ENCODE measurements at places on chromosomes 6 and 20.

DNA sequence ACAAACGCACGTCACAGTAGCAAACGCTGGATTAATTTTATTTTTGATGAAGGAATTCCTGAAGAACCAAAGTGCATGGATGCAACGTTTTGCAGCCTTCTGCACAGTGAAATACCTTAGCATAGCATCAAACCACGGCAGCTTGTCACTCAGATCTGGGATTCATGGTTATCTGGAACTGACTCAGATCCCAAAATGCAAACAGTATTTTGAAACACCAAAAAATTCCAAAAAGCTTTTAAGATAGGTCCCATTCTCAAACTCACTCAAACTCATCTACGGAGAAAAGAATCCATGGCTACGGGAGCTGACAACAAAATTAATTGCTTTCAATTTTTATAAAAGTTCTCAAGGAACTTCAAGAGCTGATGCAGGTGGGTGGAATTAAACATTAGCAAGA lies 116.2 kb upstream of the SALL4 start:
- H3K4me3 ChIP-seq = no peak overlapping the region
- DNase-seq = no peak
- no peaks in the 10 kb centered on the region for H3K27me3 ChIP-seq
- H3K36me3 ChIP-seq = no peaks in the 10 kb centered on the region
- H3K27ac ChIP-seq = no peak overlapping the region

- H3K36me3 ChIP-seq = no peaks in the 10 kb centered on the region
- no peak for DNase-seq
- H3K4me1 ChIP-seq = no peaks in the 10 kb centered on the region
- H3K27me3 ChIP-seq = peaks cover 19% of the 10 kb centered on the region
Measured at GRCh38 chr6:145147981-145148749, 587.2 kb downstream of the EPM2A start.

GRCh38 chr20:47133809-47134456 lies 222.6 kb downstream of the ZMYND8 start:
- no peaks in the 10 kb centered on the region for H3K36me3 ChIP-seq
- DNase-seq = no peak
- no peak overlapping the region for H3K27ac ChIP-seq
- H3K27me3 ChIP-seq = peaks cover 6% of the 10 kb centered on the region
- H3K4me3 ChIP-seq = no peak overlapping the region
- no peaks in the 10 kb centered on the region for H3K4me1 ChIP-seq

DNA sequence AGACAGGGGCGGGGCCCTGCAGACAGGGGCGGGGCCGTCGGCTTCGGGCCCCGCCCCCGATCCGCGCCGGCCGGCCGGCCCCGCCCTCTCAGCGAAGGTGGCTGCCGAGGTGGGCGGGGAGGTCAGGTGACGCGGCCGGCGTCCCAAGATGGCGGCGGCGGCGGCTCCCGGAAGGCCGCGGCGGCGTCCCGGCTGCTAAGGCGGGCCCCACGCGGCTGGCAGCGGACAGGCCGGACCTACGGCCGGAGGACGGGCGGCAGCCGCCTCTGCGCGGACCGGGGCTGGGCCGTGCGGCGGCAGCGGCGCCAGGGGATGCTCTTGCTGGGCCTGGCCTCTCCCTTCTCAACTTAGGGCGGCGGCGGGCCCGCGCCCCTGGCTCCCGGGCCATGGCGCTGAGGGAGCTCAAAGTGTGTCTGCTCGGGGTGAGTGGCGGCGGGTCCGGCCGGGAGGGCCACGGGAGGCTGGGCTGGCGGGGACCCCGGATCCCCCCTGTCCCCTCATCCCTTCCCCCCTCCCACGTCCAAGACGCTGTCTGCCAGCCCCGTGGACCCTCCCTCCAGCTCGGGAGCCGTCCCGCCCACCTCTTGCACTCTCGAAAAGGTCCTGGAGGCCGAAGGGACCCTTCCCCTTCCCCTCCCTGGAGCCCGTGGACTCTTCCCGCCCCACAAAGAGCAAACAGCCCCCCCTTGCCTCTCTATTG lies at the start of gene RAB22A:
Gene RAB22A (plus strand): TSS at position 125 of the 700 bp plus-strand sequence. CDS start 262 bp downstream, at position 387.
- peaks cover 72% of the 10 kb centered on the region for H3K4me1 ChIP-seq
- peak; percentile 81 for DNase-seq
- peak within 1 kb of the TSS; percentile 93 for H3K4me3 ChIP-seq
- no peaks in the 10 kb centered on the region for H3K27me3 ChIP-seq

GRCh38 chr20:48079028-48079427 lies 293.7 kb upstream of the SULF2 start:
- no peak for DNase-seq
- peaks cover 6% of the 10 kb centered on the region for H3K27me3 ChIP-seq
- H3K4me1 ChIP-seq = no peaks in the 10 kb centered on the region
- H3K4me3 ChIP-seq = no peak overlapping the region
- no peaks in the 10 kb centered on the region for H3K36me3 ChIP-seq

- no peak overlapping the region for H3K27ac ChIP-seq
- DNase-seq = no peak
- no peaks in the 10 kb centered on the region for H3K36me3 ChIP-seq
- no peaks in the 10 kb centered on the region for H3K27me3 ChIP-seq
Measured at GRCh38 chr6:3297006-3297405, 38.3 kb downstream of the PSMG4 start.

GRCh38 chr6:144405163-144405562 lies 120.0 kb downstream of the UTRN start:
- H3K27me3 ChIP-seq = no peaks in the 10 kb centered on the region
- no peak for DNase-seq
- no peak overlapping the region for H3K4me3 ChIP-seq
- peaks cover 18% of the 10 kb centered on the region for H3K4me1 ChIP-seq

GRCh38 chr6:29726571-29727194 lies 3.4 kb downstream of the HLA-F start:
- no peak for DNase-seq
- H3K4me3 ChIP-seq = peak overlapping the region; percentile 90
- H3K27me3 ChIP-seq = no peaks in the 10 kb centered on the region
- H3K36me3 ChIP-seq = peaks cover 48% of the 10 kb centered on the region
- peaks cover 63% of the 10 kb centered on the region for H3K4me1 ChIP-seq

GRCh38 chr6:39100358-39100757 lies 14.6 kb downstream of the SAYSD1 start:
- H3K27ac ChIP-seq = no peak overlapping the region
- peak; percentile 47 for DNase-seq
- H3K4me3 ChIP-seq = no peak overlapping the region
- H3K4me1 ChIP-seq = peaks cover 18% of the 10 kb centered on the region
- H3K36me3 ChIP-seq = peaks cover 11% of the 10 kb centered on the region

- H3K27ac ChIP-seq = no peak overlapping the region
- H3K36me3 ChIP-seq = no peaks in the 10 kb centered on the region
- no peak for DNase-seq
- peaks cover 14% of the 10 kb centered on the region for H3K27me3 ChIP-seq
Measured at GRCh38 chr6:114063956-114064355, 93.0 kb upstream of the HDAC2 start.

DNA sequence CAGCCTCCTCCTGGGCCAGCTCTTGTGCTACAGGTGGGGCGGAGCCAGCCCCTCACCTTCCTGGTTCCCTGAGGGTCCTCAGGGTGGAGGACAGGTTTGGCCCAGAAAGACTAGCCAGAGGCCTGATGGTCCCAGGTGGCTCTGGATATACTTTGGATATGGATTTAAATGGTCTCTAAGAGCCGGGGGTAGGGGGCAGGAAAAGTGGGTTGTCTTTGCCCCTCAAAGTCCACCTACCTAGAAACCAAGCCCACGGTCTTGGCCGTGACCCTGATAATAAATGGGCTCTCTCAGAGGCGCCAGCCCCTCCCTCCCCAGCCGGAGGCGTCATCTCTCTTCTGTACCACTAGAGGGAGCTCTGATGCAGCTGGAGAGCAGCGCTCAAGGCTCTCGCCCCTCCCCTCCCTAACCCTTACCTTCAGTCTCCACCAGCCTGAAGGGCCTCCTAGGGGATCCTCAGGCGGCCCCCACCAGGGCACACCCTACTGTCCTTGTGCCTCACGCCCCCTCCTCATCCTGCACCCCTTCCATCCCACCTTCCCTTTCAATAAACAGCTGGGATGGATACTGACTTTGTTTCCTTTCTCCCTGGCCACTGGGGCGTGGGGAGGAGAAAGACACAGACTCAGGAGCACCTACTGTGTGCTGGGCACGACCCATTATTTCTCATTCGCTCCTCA lies 7.5 kb downstream of the NRSN2 start:
- H3K4me3 ChIP-seq = no peak overlapping the region
- peak; percentile 85 for DNase-seq
- no peaks in the 10 kb centered on the region for H3K36me3 ChIP-seq
- peaks cover 4% of the 10 kb centered on the region for H3K4me1 ChIP-seq

DNA sequence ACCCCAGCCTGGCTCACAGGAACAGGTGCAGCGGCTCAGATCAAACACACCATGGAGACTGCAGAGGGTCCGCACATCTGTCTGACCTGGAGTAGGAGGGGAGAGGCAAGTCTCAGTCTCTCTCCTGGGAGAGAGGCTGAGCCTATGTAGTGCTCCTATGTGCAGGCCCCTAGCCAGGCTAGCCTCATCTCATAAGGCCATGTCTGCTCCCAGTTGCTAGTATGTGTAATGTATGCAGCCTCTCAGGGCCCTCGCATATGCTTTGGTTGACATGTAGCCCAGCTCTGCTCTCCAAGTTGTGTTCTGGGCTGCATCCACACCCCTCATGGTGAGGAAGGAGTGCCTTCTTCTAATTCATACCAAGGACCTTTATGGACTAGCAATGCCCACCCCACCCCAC lies 11.8 kb downstream of the TNXB start:
- H3K4me3 ChIP-seq = no peak overlapping the region
- peaks cover 33% of the 10 kb centered on the region for H3K27me3 ChIP-seq
- peaks cover 6% of the 10 kb centered on the region for H3K4me1 ChIP-seq
- H3K27ac ChIP-seq = no peak overlapping the region
- no peak for DNase-seq

- H3K4me1 ChIP-seq = no peaks in the 10 kb centered on the region
- H3K4me3 ChIP-seq = no peak overlapping the region
- peaks cover 4% of the 10 kb centered on the region for H3K36me3 ChIP-seq
- no peak overlapping the region for H3K27ac ChIP-seq
- H3K27me3 ChIP-seq = no peaks in the 10 kb centered on the region
Measured at GRCh38 chr6:53920881-53921280, 126.1 kb downstream of the LRRC1 start.

DNA sequence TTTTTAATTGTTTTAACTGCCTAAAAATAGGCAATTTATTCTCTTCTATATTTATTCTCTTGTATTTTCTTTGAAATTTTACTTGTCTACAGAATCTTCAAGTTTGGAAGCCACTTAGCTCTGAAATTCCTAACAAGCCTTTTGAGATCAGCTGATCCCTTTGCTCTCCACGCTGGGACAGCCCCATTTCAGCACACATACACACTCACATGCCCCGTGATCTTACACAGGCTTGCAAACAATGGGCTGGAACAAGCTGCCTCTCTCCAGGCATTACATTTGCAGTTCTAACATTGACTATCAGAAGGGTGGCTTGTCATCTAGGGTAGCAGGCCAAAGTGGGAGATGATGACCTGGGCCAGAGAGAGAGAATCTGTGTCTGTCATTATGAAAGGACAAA lies 62.1 kb upstream of the RAB32 start:
- H3K4me1 ChIP-seq = no peaks in the 10 kb centered on the region
- H3K36me3 ChIP-seq = no peaks in the 10 kb centered on the region
- no peak overlapping the region for H3K4me3 ChIP-seq
- H3K27ac ChIP-seq = no peak overlapping the region

GRCh38 chr20:62039738-62040137 lies 25.9 kb downstream of the TAF4 start:
- H3K4me1 ChIP-seq = peaks cover 36% of the 10 kb centered on the region
- peaks cover 5% of the 10 kb centered on the region for H3K36me3 ChIP-seq
- no peak for DNase-seq

GRCh38 chr6:93701526-93701925 lies 282.2 kb upstream of the EPHA7 start:
- H3K27ac ChIP-seq = no peak overlapping the region
- no peaks in the 10 kb centered on the region for H3K36me3 ChIP-seq
- DNase-seq = no peak

DNA sequence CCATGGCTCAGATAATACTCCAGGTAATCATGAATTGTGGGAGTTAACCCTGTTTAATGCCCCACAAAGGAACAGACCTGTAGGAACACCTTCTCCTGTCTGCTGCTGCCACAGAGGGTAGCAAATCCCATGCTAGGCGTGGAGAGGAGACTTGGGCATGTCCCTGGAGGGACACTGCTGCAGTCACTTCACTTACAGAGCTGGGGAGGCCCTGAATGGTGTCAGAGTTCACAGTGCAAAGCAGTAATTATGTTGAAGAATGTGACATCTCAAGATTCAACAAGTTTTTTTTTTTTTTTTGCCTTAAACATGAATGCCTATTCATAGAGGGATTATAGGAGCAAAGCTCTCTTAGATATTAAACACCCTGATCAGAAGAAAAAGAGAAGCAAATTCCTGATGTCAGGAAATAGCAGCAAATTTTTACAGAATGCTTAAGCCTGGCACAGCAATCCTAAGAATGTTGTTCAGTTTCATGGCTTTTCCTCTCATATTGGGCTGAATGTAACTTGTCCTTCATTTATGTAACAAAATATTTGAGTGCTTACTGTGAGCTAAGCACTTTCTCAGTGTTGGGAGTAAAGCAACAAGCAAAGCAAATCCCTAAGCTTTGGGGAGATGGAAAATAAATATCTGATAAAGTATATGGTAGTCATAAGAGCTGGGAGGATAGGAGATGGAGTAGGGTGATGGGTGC lies 45.0 kb downstream of the CARMIL1 start:
- DNase-seq = no peak
- H3K4me1 ChIP-seq = no peaks in the 10 kb centered on the region

DNA sequence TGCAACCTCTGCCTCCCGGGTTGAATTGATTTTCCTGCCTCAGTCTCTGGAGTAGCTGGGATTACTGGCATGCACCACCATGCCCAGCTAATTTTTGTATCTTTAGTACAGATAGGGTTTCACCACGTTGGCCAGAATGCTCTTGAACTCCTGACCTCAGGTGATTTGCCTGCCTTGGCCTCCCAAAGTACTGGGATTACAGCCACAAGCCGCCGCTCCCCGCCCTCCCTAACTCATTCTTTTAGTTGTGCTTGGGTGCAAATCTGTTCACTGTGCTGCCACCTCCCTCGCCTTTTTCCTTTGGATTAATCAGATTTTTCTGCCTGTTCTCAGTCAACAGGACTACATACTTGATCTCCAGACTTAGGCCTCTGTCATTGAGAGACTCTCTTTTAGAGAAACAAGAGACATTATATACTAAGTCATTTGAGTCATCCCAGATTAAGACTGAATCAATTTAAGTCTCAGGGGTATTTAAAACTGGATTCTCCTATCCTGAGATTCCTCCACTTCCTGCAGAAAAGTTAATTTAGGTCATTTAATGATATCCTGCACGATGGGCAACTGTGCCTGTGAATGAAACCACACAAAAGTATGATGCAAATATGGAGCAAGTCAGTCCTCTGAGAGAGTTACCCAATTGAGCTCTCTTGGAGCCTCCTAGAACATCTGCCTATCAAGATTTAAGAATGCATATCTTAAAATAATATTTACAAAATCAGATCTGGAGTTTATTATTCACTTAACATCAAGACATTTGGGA lies 136.1 kb upstream of the THEMIS start:
- H3K4me3 ChIP-seq = no peak overlapping the region
- no peak overlapping the region for H3K27ac ChIP-seq
- no peaks in the 10 kb centered on the region for H3K36me3 ChIP-seq

GRCh38 chr6:118174071-118174470 lies 267.0 kb downstream of the SLC35F1 start:
- peaks cover 12% of the 10 kb centered on the region for H3K27me3 ChIP-seq
- no peaks in the 10 kb centered on the region for H3K4me1 ChIP-seq
- no peak overlapping the region for H3K4me3 ChIP-seq
- DNase-seq = no peak
- H3K36me3 ChIP-seq = peaks cover 2% of the 10 kb centered on the region

GRCh38 chr6:86686496-86686895 lies 250.8 kb upstream of the HTR1E start:
- no peak overlapping the region for H3K27ac ChIP-seq
- no peaks in the 10 kb centered on the region for H3K4me1 ChIP-seq
